ENCODE measurements at places on chromosomes 1 and 21. TPM values are rescaled to one million over a fixed set of nuclear protein-coding genes. Genes with fewer than 3 reads are reported as not detected.
A peak's percentile ranks its signal among the peaks of the same experiment; 100 is the strongest.

DNA sequence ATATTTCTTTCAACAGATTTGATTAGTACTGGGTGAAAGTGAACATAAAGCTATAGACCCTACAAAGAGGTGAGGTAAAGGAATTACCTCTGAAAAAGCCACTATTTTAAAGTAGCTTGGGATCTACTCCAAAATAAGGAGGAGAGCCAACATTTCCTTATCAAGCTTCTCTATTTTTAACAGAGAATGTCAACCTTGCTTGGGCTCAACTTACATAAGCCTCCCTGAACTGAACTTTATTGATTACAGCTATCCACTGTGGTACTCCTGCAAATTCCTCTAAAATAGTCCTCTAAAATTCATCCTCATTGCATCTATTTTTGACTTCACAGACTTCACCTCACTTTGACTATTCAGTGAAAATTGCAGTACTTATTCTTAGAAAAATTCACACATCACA, 10.3 kb downstream of the ZNHIT6 start:
- no peak for DNase-seq

GRCh38 chr1:15304708-15305467, 57.9 kb downstream of the FHAD1 start:
- peak; percentile 86 for DNase-seq

DNA sequence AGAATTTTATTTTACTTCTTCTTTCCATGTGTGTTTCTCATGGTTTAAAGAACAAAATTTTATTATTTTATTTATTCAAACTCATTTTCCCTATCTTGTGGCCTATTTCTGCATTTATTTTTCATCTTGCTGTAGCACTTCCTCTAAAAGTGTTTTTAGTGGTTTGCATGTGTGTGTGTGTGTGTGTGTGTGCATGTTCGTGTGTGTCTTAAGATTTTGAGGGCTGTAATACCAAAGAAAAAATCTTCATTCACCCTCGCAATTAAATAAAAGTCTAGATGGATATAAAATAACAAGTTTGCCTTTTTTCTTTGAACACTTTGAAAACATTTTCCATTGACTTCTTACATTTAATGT, 24.6 kb upstream of the FCRL3 start:
- no peak for DNase-seq

DNA sequence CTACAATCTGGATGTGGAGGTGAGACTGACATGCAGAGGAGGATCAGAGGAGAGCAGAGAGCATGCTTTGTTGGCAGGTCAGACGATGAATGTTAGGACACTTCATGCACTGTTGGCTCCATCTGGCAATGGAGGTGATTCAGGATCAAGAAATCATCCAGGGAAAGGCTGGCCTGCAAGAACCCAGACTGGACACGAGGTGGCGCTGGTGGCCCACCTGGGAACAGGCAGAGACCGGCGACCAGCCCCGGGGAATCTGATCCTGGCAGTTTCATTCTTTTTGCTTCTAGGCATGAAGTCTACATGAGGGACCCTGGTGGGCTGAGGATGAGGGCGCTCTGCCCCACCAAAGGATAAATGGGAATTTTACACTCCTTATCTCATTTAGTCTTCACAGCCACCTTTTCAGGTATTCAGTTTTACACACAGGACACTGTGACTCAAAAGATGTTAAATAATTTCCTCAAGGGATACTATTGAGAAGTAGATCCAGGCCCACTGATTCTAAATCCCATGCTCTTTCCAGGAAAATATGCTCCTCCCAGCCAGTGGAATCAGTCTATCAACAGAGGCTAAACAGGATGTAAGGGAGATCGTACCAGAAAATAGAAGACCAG, 26.2 kb upstream of the SCMH1 start:
- DNase-seq: peak; percentile 94

GRCh38 chr1:83697961-83698360, 301.0 kb downstream of the TTLL7 start:
- no peak for DNase-seq

- peak; percentile 44 for DNase-seq
Observed at GRCh38 chr1:40662151-40662550, 3.3 kb downstream of the RIMS3 start.

GRCh38 chr1:204967451-204967850, 75.6 kb upstream of the CNTN2 start:
- no peak for DNase-seq

- DNase-seq: no peak
Observed at GRCh38 chr1:220957233-220957605, 78.0 kb downstream of the HLX start.

DNA sequence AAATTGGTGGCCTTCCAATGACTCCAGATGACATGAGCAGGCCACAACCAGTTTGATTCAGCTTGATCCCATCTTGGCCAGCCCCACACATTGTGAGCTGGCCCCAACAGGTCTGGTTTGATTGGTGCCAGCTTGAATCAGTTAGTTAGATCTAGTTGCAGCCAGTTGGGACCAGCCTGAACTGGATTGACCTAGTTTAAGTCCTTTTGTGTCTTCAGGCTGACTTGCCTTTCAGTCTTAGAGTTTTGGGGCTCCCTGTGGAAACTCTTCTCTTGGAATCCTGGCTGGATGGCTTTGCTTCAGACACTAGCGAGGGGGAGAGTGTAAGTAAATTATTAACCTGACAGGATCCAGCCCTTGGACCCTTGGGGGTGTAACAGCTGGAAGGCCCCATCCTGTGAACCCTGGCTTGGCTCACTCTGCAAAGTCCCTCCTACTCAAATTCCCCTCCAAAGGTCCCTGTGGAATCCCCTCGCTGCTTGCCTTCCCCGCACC, 36.2 kb upstream of the POU3F1 start:
- no peak for DNase-seq

GRCh38 chr1:109322974-109323373, 16.2 kb upstream of the MYBPHL start:
- no peak for DNase-seq

DNA sequence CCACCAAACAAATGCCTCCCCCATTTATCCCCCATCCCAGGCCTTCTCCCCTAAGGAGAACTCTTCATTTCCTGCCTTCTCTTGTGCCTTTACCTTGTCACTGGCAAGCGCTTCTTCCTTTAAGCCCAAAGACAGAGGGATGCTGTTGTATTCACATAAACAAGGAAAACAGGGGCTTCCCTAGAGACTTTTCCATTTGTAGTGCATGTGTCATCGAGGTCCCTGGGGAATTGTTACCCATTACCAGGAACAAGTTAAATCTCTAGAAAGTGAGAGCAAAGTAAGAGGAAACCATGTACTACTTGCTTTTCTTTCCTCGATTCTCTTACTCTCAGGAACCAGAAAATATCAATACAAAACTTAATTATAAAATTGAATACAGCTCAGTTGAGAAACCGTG, 114.4 kb upstream of the DPT start:
- no peak for DNase-seq

DNA sequence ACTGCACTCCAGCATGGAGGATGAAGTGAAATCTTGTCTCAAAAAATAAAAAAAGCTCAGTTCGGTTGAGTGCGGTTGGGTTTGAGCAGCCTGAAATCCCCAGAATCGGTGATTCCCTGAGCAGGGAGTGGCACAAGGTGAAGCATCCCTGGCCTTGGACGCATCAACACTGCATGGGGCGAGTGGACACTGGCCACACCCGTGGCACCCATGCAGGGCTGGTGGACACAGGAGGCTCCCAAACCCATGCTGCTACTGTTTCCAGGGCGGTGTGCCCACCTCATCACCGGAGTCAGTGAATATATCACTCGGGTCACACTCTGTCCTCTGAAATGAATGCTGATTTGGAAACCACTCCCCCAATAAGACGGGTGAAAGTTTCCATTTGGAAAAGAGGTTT, 53.4 kb upstream of the ACTRT2 start:
- DNase-seq: peak; percentile 43

DNA sequence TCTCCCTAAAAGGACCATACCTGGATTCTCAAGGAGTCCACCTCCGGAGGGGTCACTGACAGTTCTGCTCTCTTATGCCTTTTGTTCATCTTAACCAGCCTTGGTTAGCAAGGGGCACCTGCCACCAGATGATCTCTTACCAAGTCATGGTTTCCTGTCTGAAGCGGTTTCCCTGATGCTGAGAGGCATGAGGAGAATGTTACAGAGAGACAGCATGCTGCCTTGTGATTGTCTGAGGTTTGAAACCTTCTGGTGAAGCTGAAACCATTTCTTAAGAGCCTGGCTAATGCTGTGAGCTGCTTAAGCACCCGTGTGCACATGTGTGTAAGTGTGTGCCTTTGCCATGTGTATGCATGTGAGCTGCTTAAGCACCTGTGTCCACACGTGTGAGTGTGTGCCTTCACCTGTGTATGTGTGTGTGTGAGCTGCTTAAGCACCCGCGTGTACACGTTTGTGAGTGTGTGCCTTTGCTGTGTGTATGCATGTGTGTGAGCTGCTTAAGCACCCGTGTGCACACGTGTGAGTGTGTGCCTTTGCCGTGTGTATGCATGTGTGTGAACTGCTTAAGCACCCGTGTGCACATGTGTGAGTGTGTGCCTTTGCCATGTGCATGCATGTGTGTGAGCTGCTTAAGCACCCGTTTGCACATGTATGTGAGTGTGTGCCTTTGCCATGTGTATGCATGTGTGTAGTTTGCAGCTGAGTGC, 136.4 kb upstream of the COL6A1 start:
- no peak for DNase-seq

GRCh38 chr1:155648207-155649147, 38.5 kb downstream of the MSTO1 start:
- DNase-seq: no peak

The LYPD8 gene
- not detected for total RNA-seq

The ABCD3 gene
- total RNA-seq: 39.1 TPM

The ROR1 gene
- 25.8 TPM for total RNA-seq

The CD1B gene
- total RNA-seq: not detected

Measured in posterior vena cava (tissue), 2 donors.